ENCODE measurements at places on chromosomes 16 and 17.

DNA sequence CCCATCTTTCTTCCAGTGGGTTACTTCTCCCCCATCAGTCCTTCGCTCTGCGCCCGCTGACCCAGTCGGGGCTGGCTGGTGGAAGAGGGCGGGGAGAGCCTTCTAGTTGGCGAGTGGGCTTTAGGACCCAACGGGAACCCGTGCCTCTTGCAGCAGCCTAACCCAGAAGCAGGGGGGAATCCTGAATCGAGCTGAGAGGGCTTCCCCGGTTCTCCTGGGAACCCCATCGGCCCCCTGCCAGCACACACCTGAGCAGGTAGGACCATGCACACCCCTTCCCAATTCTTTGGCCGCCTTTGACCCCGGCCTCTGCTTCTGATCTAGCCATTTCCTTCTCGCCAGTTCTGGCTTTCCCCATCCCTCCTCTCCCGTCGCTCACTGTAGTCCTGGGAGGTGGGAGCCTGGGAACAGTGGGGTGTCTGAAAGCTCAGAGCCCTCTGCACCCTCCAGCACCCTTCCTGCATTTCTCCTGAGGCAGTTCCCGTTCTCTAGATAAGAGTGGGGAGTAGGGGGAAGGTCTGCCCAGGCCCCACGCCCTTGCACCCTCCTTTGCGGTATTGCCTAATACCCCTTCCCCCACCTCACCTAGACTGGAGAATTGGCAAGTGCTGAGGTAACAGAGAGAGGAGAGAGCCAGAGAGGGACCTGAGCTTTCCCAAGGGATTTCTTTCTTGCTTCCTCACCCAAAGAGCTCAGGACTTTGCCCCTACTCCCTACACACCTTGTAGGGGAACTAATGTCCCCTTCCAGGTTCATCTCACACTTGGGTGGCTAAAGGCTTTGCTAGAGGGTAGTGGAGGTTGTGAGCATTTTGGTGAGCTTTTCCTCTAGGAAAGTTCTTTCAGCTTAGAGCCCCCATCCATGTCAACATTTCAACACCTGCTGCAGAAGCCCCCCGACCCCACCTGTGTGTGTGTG is at the start of gene RARA:
RARA (plus strand) TSS at position 150 of the 918 bp plus-strand sequence. CDS start 22,039 bp downstream, outside the sequence.
- peak; percentile 91 for DNase-seq

DNA sequence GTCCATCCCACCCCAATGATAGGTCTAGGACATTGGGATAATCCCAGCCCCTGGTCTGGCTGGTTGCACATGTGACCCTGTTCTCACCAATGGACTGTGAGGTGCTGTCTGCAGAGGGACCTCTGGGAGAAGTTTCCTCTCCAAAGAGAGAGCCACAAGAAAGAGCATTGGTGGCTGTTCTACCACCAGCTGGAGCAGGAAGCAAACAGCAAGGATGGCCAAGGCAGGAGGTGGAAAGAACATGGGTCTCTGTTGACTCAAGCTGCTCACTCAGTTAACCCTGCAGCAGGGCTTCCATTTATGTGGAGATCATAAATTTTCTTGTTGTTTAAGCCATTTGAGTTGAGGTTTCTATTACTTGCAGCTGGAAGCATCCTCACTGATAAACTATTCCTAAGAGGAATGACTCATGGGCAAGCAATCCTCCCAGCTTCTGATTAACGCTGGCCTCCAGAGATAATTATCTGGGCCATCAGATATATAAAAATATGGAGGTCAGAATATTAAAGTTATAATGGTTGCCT is 52.6 kb downstream of the CYB5B start:
- no peak for DNase-seq

DNA sequence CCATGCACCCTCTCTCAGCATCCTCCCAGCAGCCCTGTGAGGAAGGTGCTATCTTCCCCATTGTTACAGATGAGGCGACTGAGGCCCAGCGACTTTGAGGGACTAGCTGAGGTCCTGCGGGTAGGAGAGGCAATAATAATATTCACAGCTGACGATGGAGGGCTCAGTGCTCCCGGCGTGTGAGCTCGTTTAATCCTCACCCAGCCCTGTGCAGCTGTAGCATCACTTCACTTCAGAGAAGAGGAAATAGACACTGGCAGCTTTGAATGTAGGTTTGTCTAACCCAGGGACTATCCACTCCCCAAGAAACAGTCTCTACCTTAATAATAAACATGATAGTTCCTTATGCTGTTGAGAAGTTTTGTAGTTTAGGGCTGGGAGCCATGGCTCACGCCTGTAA is 21.6 kb downstream of the LASP1 start:
- no peak for DNase-seq

DNA sequence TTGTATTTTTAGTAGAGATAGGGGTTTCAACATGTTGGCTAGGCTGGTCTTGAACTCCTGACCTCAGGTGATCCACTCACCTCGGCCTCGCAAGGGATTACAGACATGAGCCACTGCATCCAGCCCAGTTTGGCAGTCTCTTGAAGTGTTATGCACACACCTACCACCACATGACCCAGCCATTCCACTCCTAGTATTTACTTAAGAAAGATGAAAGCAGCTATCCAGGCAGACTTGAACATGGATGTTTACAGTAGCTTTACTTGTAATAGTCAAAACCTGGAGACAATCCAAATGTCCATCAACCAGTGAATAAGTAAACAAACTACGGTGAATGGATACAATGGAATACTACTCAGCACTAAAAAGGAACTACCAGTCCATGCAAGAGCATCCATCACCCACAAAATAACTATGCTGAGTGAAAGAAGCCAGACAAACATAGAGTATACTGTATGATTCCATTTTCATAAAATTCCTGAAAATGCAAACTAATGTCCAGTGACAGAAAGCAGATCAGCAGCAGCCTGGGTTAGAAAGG is 37.8 kb upstream of the RASD1 start:
- DNase-seq: no peak

- DNase-seq: no peak
Measured at GRCh38 chr16:12511708-12512107, 292.0 kb downstream of the CPPED1 start.

GRCh38 chr17:11176549-11176948 is 64.5 kb upstream of the SHISA6 start:
- no peak for DNase-seq

- no peak for DNase-seq
Measured at GRCh38 chr17:1546292-1546922, 16.2 kb downstream of the PITPNA start.

DNA sequence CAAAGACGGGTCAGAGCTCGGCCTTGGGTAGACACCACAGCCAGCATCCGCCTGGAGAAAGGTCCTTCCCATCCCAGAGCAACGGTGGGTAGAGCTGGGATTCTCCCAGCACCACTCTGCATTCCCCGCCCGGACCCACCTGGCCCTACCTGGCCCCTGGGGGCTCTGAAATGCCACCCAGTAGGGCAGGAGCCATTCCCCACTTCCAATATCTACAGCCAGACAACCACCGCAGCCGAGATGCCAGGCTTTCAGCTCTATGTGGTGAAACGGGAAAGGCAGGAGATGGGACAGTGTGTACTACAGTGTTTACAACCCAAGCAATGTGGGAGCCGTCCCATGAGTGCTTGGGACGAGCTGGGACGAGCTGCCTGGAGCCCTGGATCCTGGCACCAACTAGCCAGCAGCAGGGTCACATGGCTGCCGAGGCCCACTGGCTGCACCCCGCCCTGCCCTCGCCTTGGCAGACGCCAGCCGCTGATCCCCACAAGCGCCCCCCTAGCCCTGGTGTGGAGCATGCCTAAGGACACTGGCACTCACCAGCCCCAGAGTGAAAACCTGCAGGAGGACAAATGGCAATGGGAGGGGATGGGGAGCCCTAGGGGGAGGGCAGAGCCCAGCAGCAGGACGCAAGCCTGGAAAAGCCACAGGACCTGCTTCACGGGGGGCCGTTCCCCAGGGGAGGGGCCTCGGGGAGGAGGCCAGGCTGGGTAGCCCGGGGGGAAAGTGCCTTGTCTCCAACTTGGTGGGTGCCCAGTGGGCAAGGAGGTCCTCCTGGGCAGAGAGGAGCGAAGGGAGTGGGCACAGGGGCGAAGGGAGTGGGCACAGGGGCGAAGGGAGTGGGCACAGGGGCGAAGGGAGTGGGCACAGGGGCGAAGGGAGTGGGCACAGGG is 13.5 kb downstream of the TMC6 start:
- DNase-seq: no peak

DNA sequence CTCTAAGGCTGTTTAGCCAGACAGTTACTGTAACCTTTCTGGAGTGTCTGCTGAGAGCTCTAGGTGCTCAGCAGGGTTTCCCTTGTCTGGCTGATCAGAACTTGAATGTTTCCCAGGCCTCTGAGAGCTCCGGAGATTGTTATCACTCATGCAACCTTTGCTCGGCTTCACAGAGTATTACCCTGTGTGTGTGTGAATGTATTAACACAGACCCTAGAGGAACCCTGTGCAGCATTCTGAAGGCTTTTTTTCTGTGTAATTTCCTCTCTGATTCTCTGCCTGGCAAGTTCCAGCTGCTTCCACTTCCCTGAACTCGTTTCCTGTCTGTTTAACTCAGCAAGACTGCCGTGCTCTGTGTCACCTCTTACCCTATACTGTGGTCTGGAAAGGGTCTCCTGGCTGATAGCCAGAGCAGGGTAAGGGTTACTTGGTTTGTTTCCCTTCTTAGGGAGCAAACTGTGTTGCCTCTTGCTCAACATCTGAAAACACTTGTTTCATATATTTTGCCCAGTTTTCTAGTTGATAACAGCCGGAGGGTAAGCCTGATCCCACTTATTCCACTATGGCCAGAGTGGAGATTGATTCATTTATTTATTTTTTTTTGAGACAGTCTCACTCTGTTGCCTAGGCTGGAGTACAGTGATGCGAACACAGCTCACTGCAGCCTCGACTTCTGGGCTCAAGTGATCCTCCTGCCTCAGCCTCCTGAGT is 21.7 kb downstream of the PRMT7 start:
- no peak for DNase-seq

- no peak for DNase-seq
Measured at GRCh38 chr16:75558846-75559401, 2.9 kb upstream of the TMEM231 start.

DNA sequence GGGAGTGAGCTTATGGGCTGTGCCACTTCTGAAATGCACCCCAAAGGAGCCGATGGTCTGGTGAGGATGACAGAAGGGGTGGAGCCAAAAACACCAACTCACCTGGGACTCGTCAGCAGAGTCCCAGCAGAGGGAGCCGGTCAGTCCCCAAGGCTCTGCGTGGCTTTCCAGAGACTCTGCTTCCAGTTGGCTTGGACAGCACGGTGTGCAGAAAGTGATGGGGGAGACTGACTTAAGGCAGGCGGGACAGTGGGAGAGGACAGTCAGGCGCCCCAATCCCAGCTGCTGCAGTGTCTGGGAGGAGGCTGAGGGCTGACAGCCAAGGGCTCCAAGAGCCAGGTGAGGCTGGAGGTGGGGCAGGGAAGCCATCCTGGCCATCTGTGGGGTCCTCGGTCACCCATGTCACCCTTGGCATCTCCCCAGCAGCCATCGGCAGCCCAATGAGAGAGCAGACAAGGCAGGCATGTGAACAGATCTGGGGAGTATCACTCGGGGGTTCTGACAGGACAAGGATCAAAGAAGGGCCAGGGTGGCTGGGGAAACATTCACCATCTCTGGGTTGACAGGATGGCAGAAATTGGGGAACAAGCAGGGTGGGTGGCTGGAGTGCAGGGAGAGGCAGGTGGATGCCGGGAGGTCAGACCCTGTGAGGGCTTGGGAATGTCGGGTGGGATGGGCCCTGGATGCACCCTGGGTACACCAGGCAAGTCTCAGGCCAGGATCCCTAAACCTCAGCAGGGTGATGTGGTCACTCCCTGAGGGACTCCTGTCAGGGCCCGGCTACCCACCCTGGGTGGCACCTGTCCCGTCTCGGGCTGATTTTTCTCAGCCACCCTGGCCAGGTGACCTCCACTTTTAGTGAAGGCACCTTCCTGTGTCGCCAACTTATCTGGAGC is 8.9 kb upstream of the KRTAP17-1 start:
- no peak for DNase-seq

GRCh38 chr16:53769787-53770186 is 65.8 kb downstream of the FTO start:
- DNase-seq: no peak

DNA sequence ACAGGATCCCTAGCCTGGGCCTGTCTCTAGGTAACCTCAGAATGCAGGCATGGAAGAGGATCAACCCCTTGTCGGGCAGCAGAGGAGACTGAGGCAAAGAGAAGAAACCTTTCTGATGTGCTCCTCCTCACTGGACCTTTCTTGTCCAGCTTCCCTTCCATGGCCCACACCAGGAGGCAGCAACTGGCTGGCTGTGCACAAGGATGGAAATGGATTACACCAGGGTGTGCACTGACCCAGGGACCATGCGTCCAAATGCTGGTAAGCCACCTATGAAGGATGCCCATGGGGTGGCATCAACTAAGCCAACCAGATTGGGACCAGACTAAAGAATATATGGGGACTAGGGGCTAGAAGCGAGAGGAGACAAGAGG is 83.0 kb downstream of the N4BP1 start:
- DNase-seq: no peak

DNA sequence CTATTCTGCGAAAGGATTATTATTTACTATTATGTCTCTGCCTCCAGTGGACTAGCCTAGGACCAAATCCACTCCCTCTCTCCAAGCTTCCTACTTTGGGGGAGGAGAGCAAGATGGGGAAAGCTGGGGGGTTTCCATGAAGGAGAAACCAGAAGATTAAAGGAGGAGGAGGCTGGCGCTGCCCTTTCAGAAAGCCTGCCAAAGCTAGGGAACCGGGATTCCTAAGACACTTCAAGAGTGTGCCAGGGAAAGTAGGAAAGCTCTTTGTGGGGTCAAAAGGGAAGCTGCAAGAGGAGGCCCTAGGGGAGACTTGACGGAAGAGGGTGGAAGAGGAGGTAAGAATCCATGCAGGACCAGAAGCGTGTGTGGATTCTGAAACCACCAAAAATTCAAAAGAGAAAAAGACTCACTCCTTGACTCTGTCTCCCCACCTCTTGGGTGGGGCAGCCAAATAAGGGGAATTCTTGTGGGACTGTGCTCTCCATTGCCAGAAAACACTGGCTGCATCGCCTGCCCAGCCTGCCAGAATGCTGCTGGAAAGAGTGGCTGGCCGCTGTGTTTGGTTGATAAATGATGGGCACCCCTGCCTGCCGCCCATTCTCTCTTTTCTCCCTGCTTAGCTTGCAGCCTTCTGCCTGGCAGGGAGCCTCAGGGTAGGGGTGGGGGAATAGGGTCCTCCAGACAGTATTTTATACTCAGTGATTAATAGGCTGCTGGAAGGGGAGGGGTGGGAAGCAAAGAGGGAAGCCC is 11.8 kb upstream of the KAT7 start:
- no peak for DNase-seq

DNA sequence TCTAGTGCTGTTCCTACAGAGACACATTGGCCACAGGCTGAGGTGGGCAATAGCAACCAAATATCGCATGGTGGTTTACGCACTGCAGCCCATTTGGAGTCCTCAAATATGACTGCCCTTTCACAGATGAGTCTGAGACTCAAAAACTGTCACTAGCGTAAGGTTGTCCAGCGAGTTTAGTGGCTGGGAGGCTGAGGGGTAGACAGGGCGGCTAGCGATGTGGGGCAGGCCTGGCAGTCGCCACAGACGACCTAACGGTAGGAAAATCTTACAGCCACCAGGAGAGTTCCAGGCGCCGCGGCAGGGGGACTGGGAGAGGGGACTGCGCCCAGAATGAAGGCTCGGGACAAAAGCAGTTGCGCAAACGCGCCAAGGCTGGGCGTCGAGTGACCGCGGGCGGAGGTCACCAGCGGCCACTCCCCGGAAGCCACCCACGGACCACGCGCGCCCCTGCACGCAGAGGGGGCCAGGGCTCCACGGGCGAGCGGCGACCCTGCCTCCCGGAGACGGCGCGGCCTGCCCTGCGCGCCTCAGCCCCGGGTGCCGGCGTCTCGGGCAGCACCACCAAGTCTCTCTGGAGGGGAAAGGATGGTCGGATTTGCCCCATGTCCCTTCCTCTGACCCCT is 699 bp upstream of the MAP1LC3B start:
- peak; percentile 69 for DNase-seq

GRCh38 chr17:19263641-19264051 is 26.5 kb downstream of the EPN2 start:
- no peak for DNase-seq
